Stimulated activated CD4-positive, alpha-beta T cell treated with anti-CD3 and anti-CD28 coated beads, Interleukin-4, amount 100 ng/mL, for 4 hours (primary cell): ENCODE measurements at places on chromosomes 4 and X.

GRCh38 chr4:79431839-79432238 is 23.8 kb upstream of the GK2 start:
- no peak for DNase-seq

DNA sequence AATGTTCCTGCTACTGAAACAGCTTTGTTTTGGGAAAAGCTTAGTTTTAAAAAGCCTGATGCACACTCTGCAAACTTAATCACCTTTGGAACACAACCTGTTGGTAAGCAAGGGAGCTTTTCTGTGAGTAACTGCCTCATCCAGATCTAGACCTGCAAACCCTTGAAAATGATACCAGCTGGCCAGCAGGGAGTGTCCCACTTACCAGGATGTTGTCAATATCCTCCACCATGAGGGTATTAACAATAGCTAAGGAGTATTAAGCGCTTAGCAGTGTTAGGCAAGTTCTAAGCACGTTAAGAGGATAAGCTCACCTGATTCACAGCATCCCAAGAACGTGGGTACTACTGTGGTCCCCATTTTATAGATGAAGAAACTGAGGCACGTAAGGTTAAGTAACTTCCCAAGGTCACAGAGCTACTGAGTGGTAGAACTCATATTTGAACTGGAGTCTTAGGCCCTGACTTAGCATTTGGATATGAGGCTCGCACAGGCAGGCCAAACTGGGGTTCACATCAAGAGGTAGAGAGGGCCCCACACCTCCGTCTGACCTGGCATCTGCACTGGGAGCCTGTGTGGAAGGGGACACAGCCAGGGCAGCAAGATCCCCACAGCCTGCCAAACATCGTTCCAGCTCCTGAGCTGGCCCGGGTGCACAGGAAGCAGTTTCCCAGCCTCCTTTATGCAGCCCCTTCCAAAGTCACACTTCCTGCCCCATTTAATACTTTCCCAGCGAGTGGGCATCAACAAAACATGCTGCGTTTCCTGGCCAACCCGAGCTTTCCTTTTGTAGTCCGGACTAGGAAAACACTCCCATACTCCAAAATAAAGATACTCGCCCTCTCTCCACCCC is 32.7 kb downstream of the IRF2 start:
- DNase-seq: no peak

DNA sequence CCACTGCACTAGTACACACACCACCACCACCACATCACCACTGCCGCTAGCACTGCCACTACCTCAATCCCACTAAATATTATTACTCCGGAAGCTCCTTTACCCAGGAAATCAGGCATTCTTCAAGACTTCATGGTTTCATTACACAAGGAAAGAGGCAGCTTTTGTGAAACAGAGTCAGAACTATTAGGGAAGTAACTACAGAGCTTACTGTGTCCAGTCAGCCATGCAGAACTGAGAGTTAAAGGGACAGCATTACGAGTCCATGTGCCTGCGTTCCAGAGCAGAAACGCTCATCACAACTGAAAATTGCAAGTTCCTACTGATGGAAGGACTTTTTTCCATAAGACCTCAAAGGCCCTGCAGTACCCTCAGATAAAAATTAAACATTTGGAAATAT is 103.2 kb upstream of the FRG1 start:
- DNase-seq: no peak

GRCh38 chr4:56655627-56656345 is 25.3 kb downstream of the HOPX start:
- peak; percentile 8 for DNase-seq

DNA sequence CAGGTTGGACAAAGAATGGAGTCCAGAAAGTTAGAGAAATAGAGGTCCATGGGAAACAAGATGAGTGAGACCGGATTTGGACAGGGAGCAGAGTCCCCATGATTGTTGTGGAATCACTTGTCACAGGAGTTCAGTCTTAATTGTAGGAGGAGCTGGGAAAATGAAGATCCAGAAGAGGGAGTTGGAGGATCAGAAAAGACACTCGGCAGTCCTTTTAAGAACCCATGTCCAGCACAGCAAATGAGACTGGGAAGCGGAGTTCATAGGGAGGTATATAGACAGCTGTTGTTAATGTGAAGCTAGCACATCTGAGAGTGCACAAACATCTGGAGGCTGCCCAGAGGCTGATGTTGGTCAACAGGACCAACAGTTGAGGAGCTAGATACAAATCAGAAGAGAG is 111.4 kb upstream of the RXFP1 start:
- no peak for DNase-seq

- no peak for DNase-seq
Measured at GRCh38 chrX:149284616-149285015, 220.5 kb downstream of the IDS start.

DNA sequence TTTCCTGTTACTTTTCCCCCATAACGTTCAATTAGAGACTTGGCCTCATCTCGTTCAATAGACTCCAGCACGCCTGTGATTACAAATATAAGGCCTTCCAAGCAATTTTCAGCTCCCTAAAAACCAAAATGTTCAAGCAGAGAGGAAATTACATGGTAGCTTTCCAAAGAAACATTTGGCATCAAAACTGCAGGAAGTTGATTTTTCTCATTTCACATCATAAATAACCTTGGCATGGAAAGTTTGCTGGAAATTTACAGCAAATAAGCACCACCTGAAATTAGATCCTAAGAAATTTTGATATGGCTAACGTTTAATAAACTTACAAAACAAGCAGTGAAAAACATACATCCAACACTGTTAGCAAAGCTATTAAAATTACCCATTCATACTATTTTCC is 53.3 kb downstream of the RFC1 start:
- no peak for DNase-seq

- no peak for DNase-seq
Measured at GRCh38 chrX:20968996-20969395, 405.2 kb upstream of the CNKSR2 start.

DNA sequence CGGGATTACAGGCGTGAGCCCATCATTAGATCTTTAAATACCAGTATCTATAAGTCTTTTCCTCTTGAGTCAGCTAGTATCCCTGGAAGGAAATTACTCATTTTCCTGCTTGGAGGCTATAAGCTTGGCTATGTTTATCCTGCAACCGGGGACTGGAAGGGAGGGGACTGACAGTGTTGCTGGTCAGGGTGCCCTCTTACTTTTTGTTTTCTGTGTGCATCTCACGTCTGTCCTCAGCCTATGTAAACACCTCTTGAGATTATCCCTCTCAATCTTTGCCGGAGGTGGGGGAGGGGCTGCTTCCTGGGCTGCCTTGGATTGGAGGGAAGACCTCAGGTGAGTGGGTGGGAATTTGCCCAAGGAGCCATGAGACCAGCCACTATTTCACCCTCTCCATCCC is 37.0 kb downstream of the HTT start:
- DNase-seq: no peak

- no peak for DNase-seq
Measured at GRCh38 chrX:9730078-9730477, 35.6 kb downstream of the GPR143 start.

- no peak for DNase-seq
Measured at GRCh38 chr4:126202226-126202625, 887.5 kb downstream of the FAT4 start.

DNA sequence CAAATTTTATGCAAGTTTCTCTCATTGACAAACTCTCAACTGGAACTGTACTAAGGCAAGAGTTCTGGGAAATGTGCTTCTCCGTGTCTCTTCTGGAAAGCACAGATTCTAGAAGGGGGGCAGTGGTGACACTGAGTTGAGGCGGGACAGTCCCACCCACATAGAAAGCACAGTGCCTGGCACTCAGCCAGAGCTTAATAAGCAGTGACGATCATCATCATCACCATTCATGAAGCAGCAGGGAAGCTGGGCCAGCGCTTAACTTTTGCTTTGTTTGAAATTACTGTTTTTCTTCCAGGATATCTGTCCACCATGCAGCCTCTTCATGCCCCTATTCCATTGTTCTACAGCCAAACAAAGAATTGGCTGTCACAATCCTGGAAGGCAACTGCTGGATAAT is 60.3 kb downstream of the BEND2 start:
- no peak for DNase-seq

- no peak for DNase-seq
Measured at GRCh38 chr4:335515-335914, 2.1 kb upstream of the ZNF141 start.

DNA sequence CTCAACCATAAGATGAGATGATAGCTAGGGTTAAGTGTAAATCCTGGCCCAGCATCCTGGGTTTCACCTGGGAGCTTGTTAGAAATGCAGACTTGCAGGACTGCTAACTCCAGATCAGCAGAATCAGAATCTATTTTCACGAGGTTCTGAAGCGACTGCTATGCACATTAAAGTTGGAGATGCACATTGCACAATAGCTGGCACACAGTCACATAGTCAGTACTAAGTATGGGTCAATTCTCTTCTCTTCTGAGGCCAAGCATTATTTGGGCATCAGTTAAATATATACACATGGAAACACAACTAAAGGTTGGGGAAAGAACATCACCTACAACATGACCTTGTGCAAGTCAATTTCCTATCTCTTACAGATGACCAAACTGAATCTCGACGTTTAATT is 155.1 kb upstream of the FGF13 start:
- no peak for DNase-seq

DNA sequence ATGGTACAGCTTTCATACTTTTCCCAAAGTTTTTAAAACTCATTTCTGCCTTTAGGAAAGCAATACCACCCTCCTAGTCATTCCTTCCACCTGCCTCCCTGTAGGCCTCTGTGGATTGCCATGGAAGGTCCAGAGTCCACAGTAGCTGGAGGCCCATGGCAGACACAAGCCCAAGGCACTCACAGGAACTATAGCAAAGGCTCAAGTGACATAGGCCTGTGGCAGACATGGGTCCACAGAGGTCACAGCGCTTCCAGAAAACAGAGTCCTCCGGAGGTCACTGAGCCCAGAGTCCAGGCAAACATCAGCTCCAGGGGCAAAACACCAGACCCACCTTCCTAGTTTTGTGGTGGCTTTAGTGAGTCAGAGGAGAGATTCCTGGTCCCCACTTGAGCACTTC is 147.6 kb upstream of the ATP6AP2 start:
- no peak for DNase-seq

DNA sequence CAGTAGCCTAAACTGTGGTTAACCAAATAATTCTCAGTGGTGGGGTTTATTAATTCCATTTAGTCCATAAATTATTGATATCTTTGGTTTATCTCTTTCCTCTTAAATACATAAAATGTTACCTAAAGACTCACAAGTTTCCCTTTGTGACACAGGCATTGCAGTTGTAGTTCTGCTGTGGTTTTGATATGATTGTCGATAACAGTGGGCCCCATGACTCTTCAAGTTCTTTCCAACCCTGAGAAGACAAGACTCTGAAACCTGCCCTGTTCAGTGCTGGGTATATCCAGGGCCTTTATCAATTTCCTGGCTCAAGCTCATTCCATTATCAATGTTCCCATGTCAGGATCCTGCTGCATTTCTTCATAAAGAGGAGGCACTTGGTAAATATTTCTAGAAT is 117.9 kb upstream of the TBC1D9 start:
- no peak for DNase-seq

GRCh38 chr4:26081795-26082498 is 167.9 kb downstream of the SMIM20 start:
- no peak for DNase-seq

DNA sequence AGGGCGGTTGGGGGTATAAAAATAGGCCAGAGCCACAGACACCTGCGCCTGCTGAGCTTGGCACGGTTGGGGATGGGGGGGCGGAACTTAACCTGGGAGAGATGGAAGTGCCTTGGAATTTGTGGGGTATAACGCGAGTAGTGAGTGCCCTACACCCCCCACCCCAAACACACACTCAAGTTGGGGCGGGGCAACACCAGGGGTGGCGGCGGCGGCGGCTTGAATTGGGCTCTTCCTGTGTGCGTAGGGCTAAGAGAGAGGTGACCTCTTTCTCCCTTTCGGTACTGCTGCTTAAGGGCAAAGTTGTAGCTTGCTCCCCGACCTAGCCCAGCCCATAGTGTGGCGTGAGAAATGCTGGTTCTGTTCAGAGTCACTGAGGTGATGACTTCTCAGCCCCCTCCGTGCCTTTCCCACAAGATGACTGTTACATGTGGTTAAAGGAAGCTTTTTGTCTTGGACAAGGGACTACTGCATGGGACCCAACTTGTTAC is 839 bp downstream of the STK26 start:
- peak; percentile 52 for DNase-seq

DNA sequence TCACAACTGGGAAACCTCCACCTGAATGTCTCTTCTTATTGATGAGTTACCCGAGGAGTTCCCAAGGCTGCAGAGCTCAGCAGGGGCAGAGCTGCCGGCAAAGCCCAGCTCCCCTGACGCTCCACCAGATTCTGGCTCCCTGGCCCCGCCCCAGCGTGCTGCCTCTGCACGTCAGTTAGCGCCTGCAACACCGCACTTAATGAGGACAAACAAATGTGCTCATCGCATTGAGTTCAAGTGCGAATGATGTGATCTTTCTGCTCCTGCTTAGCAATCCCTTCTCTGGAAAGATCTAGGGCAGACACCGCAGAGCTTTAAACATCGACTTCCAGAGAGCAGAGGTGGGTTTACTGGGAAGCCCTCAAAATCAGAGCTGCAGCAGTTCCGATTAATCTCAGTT is 55.5 kb upstream of the FBXW7 start:
- DNase-seq: peak; percentile 4

DNA sequence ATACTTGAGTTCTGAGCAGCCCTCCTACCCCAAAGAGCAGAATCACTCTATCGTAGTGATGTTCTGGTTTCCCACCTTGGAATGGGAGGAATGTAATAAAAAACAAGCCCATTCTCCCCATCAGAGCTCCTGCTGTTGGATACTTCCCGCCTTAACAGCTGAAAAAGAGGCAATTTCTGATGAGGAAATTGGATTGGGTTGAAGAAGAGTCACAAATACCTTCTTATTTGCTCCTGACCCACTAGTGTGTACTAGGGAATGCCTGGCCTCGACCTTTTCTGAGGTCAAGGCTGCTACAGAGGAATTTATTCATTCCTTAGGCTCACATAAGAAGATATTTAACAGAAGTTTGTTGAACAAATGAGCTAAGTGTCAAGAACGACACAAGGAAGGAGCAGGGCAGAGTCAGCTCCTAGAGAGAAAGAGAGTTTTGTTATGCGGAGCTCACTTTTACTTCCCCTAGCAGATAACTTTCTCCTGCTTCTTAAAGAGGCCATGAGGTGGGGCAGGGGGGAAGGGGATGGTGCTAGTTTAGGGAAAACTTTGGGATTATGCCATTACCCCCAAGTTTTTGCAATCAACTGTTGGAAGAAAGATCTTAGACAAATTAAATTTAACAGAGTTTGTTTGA is 273.8 kb upstream of the CLNK start:
- no peak for DNase-seq

- no peak for DNase-seq
Measured at GRCh38 chr4:36388710-36389109, 107.3 kb downstream of the DTHD1 start.

- no peak for DNase-seq
Measured at GRCh38 chrX:33138677-33139249, 72.6 kb downstream of the DMD start.
